ENCODE measurements at places on chromosomes 1 and 21. TPM values are rescaled to one million over a fixed set of nuclear protein-coding genes. Genes with fewer than 3 reads are reported as not detected.

MSH4 gene
- total RNA-seq: not detected

PIK3CD gene
- total RNA-seq: 10.1 TPM

PTGFRN gene
- total RNA-seq: 5.8 TPM

TMCC2 gene
- 1.1 TPM for total RNA-seq

RCAN3 gene
- 14.9 TPM for total RNA-seq

ETS2 gene
- total RNA-seq: 33.5 TPM

SH2D1B gene
- total RNA-seq: not detected

PKLR gene
- not detected for total RNA-seq

DCST1 gene
- not detected for total RNA-seq

RIT1 gene
- total RNA-seq: 20.8 TPM

TRIM58 gene
- total RNA-seq: 0.29 TPM

OR2G2 gene
- total RNA-seq: not detected

TMEM82 gene
- not detected for total RNA-seq

COL24A1 gene
- total RNA-seq: 0.58 TPM

CFHR5 gene
- not detected for total RNA-seq

SPRR3 gene
- total RNA-seq: not detected

RSPH1 gene
- total RNA-seq: not detected

PRDM2 gene
- total RNA-seq: 5.2 TPM

RPE65 gene
- not detected for total RNA-seq

SLC45A1 gene
- total RNA-seq: 5.8 TPM

LAD1 gene
- not detected for total RNA-seq

RXFP4 gene
- not detected for total RNA-seq

OLFML2B gene
- 2.0 TPM for total RNA-seq

KRTAP19-3 gene
- total RNA-seq: not detected

FCRL1 gene
- not detected for total RNA-seq

ARHGEF16 gene
- not detected for total RNA-seq

RIMKLA gene
- total RNA-seq: not detected

KPRP gene
- not detected for total RNA-seq

OLIG2 gene
- total RNA-seq: not detected

PYHIN1 gene
- not detected for total RNA-seq

ATP6V1G3 gene
- total RNA-seq: not detected

KTI12 gene
- total RNA-seq: 12.7 TPM
